Caki2 (cell line): ENCODE measurements at places on chromosomes 11 and 22.

DNA sequence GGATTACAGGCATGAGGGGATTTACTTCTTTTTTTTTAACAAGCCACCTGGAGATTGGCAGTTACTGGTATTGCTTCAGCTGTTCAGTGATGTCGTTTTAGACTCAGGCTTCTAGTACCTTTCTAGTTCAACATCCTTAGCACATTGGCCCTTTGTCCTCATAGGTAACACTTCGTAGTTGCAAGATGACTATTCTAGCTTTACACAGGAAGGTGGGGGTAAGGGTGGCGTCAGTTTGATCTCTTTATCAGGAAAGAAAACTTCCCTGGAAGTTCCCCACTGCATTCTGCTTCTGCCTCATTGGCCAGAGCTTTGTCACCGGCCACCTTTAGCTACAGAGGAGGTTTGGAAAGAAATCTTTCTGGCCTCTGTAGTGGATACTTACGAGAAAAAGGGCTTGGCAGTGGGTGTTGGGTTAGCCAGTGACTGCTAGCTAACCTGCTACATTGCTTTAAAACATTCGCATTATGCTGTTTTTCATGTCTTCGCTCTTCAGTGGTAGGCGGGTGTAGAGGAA is 40.7 kb downstream of the SFI1 start:
- peak; percentile 82 for DNase-seq

GRCh38 chr22:19608003-19608690 is 83.9 kb upstream of the CLDN5 start:
- DNase-seq, result no peak

DNA sequence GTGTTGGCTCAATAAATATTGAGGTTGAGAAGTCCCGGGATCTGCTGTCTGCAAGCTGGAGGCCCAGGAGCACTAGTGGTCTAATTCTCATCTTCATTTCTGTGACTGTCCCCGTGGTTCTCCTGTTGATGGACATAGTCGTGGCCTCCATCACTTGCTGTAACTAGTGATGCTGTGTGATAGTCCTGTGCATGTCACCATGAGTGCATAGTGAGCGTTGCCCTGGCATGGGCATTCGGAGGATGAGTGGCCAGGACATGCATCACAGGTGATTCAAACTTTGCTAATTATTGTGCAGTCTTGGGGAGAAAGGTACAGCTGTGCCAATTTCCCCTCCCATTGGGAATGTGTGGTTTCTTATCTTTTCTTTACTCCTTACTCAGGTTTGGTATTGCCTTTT is 902.2 kb downstream of the BRD1 start:
- DNase-seq, result no peak

DNA sequence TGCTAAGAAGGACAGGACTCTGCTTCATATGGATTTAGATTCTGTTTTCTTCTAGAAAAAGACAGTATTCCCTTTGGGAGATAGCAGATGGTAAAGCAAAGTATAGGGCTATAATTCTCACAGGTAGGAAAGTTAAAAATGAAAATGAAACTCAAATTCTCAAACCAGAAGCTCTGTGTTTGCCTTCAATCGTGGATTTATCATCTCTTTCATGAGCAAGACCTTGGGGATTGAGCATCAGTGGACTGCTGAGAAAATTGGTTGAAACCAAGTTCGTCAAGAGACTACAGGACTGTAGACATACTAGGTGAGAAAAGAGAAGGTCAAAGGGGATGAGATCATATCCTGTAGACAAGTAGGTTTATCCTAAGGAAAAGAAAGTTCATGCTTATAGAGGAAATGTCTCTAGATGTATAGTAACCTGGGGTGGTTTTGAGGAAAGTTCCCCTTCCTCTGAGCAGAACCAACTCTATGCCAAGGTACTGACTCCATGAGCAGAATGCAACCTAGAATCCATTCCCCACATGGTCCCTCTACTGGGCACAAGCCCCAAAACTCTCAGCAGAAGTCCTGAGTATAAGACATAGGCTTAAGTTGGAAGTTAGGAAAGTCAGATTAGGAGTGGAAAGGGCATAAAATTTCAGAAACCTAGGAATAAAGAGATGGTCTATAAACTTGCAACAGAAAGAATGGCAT is 46.5 kb downstream of the SLC5A12 start:
- DNase-seq, result no peak

DNA sequence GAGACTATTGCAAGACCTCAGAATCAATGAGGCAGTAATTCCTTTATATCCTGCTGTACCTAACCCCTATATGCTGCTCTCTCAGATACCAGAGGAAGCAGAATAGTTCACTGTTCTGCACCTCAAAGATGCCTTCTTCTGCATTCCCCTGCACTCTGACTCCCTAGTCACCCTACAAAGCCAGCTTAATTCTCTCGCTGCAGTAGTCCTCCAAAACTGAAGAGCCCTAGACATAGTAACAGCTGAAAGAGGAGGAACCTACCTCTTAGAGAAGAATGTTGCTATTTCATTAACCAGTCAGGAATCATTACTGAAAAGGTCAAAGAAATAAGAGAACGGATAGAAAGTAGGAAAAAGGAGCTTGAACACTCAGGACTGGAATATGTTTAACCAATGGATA is 49.3 kb downstream of the PRSS23 start:
- no peak for DNase-seq
